CD4-positive, CD25-positive, alpha-beta regulatory T cell (primary cell): ENCODE measurements at places on chromosomes 3 and 15. TPM values are rescaled to one million over a fixed set of nuclear protein-coding genes. Genes with fewer than 3 reads are reported as not detected.

The SFMBT1 gene
- 31.4 TPM for total RNA-seq

GRCh38 chr3:13282358-13282985, 137.7 kb downstream of the NUP210 start:
- H3K4me1 ChIP-seq = peaks cover 6% of the 10 kb centered on the region
- no peak overlapping the region for H3K4me3 ChIP-seq
- no peaks in the 10 kb centered on the region for H3K36me3 ChIP-seq
- no peak for DNase-seq
- H3K27me3 ChIP-seq = peaks cover 20% of the 10 kb centered on the region

- H3K27me3 ChIP-seq = no peaks in the 10 kb centered on the region
- DNase-seq = no peak
- no peaks in the 10 kb centered on the region for H3K4me1 ChIP-seq
- H3K4me3 ChIP-seq = no peak overlapping the region
Observed at GRCh38 chr3:194888916-194889315, 203.2 kb downstream of the FAM43A start.

DNA sequence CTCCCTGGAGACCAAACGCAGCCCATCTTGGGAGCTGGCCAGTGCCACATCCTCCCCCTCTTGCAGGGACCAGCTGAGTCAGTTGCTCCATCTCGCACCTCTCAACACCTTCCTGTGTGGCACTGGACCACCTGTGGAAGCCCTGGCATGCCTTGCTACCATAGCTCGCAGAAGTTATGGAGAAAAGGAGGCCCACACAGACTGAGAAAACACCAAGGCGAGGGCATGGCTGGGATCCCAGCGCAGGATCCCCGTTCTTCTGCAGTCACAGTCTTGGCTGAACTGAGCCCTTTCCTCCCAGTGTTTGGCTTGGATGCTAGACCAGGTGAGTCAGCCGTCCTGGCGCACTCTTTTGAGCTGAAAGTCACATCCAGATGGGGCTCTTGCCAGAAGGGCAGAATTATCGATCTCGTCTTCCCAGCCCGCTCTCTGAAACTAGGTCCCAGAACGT, 46.9 kb downstream of the CHRD start:
- no peaks in the 10 kb centered on the region for H3K4me1 ChIP-seq
- no peaks in the 10 kb centered on the region for H3K36me3 ChIP-seq
- no peak for DNase-seq
- no peak overlapping the region for H3K27ac ChIP-seq
- H3K27me3 ChIP-seq = peaks cover 2% of the 10 kb centered on the region
- no peak overlapping the region for H3K4me3 ChIP-seq

- no peaks in the 10 kb centered on the region for H3K27me3 ChIP-seq
- H3K4me3 ChIP-seq = no peak overlapping the region
- DNase-seq = no peak
- no peaks in the 10 kb centered on the region for H3K36me3 ChIP-seq
- H3K4me1 ChIP-seq = no peaks in the 10 kb centered on the region
- no peak overlapping the region for H3K27ac ChIP-seq
Observed at GRCh38 chr3:38543586-38543985, 47.4 kb downstream of the EXOG start.

DNA sequence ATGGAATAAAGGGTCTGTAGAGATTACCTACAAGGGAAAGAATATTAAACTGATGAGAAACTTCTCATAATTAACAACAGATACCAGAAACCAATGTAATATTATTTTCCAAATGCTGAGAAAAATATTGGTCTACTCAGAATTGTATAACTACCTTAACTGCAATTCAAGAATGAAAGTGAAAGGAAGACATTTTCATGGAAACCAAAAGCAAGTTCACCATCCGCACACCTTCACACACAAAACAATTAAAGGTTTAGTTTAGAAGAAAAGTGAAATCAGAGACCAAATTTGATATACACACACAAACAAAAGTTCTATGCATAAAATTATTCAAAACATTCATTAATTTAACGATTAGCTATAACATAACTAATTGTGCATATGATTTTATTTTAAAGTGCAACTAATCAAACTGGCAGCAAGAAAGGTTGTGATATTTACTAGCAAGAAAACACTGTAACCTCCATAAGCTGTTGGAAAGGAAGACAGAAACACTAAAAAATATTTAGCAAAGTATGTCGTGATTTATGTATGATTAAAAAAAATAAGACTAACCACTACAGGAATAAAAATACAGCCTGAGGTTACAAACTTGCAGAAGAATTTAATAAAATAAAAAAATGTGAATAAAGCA, 395.5 kb downstream of the FGF12 start:
- H3K4me1 ChIP-seq = no peaks in the 10 kb centered on the region
- no peak for DNase-seq
- H3K27me3 ChIP-seq = no peaks in the 10 kb centered on the region
- H3K4me3 ChIP-seq = peak overlapping the region; percentile 52
- no peak overlapping the region for H3K27ac ChIP-seq
- no peaks in the 10 kb centered on the region for H3K36me3 ChIP-seq

- no peak for DNase-seq
- peaks cover 13% of the 10 kb centered on the region for H3K4me1 ChIP-seq
- peaks cover 60% of the 10 kb centered on the region for H3K27me3 ChIP-seq
- no peak overlapping the region for H3K4me3 ChIP-seq
- no peak overlapping the region for H3K27ac ChIP-seq
- H3K36me3 ChIP-seq = no peaks in the 10 kb centered on the region
Observed at GRCh38 chr3:45227071-45227820, 1.2 kb upstream of the TMEM158 start.

DNA sequence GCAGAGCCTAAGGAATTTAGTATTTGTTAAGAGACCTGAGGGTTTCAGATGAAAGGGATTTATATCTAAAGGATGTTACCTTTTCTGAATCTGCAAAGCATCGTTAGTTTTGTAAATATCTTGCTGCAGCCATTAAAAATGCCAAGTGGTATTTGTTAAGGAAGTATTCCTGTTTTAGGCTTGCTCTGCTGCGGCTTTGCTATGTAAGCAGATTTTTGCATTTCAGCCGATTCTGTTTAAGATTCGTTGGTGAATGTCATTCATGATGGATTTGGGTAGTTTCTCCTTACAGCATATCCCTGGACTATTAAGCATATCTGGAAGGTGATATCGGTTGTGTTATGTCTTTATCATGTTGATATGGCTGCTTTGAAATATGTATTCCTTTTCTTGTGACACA, 1.0 kb downstream of the USP8 start:
- H3K27ac ChIP-seq = peak overlapping the region; percentile 92
- no peak for DNase-seq
- no peaks in the 10 kb centered on the region for H3K27me3 ChIP-seq
- peak overlapping the region; percentile 93 for H3K4me3 ChIP-seq
- H3K4me1 ChIP-seq = peaks cover 24% of the 10 kb centered on the region

The TBL1XR1 gene
- 146 TPM for total RNA-seq

DNA sequence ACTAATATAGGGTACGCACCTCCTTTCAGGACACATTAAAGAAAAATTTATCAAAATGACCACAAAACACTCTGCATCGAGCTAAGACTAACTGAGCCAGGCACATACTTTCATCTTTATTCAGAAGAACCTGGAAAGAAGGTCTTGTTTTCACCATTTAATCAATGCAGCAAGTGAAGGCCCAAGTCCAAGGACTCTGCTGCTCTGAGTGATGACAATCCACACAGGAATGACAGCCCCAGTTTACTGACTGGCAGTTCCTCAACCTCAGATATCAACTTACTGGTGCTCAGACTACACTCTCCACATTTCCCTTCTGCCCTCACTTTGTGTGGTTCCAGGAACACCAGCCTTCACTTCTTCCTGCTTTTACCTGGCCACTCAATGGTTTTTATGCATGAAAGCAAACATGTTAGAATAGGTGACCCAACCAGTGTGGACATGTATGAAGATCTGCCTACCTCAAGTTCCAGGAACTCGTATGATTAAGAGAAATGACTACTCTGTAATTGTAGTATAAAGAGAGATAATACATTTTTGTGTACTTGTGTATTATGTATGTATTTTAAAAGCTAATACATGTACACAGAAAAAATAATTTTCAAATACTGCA, 29.1 kb upstream of the RASA2 start:
- H3K27me3 ChIP-seq = no peaks in the 10 kb centered on the region
- H3K4me3 ChIP-seq = no peak overlapping the region
- no peak overlapping the region for H3K27ac ChIP-seq
- DNase-seq = no peak
- H3K36me3 ChIP-seq = no peaks in the 10 kb centered on the region
- H3K4me1 ChIP-seq = peaks cover 13% of the 10 kb centered on the region

The NRROS gene
- 18.3 TPM for total RNA-seq

The TMED3 gene
- 15.5 TPM for total RNA-seq

DNA sequence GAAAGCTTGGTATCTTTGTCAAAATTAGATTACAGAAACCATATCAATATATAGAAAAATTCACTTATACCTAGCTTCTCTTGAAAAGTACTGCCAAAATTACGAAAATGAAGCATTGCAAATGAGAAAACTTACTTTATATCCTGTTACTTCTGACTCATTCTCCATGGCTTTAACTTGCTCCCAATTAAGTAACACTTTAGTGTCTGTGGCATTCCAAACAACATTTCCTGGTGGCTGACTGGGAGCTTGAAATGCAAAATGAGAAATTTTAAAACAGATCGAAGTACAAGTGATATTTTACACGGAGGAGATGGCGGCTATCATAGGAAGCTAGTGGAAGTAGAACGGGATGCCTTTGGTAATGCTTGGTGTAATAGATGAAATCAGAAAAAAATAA, 347.3 kb downstream of the CNTN3 start:
- H3K4me3 ChIP-seq = no peak overlapping the region
- no peak overlapping the region for H3K27ac ChIP-seq
- H3K36me3 ChIP-seq = no peaks in the 10 kb centered on the region
- H3K4me1 ChIP-seq = no peaks in the 10 kb centered on the region
- DNase-seq = no peak

The CYP8B1 gene
- not detected for total RNA-seq

DNA sequence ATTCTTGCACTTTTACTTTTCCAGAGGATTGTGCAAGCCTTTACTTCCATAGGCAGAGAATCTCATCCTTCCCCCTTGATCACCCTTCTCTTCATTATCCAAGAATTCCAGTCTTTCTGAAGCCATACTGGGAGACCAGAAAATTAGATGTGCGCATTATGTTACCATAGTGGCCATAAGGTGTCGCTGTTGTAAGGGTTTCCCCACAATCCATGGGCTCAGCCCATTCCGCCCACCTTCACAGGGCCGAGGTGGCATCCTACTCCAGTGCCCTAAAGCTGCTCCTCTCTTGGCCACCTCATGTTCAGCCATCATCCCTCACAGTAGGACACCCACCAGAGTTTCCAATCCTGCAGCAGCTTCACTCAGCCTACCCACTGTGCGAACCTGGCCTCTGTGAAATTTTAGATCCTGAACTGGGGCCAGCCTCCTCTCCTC, 35.0 kb downstream of the CTSH start:
- no peaks in the 10 kb centered on the region for H3K27me3 ChIP-seq
- no peak overlapping the region for H3K4me3 ChIP-seq
- DNase-seq = no peak
- peaks cover 72% of the 10 kb centered on the region for H3K36me3 ChIP-seq
- H3K27ac ChIP-seq = no peak overlapping the region

- no peak overlapping the region for H3K27ac ChIP-seq
- no peak for DNase-seq
- no peaks in the 10 kb centered on the region for H3K4me1 ChIP-seq
- H3K4me3 ChIP-seq = no peak overlapping the region
- H3K36me3 ChIP-seq = no peaks in the 10 kb centered on the region
Observed at GRCh38 chr3:69540706-69541581, 155.1 kb upstream of the FRMD4B start.

The CCDC66 gene
- 74.5 TPM for total RNA-seq

DNA sequence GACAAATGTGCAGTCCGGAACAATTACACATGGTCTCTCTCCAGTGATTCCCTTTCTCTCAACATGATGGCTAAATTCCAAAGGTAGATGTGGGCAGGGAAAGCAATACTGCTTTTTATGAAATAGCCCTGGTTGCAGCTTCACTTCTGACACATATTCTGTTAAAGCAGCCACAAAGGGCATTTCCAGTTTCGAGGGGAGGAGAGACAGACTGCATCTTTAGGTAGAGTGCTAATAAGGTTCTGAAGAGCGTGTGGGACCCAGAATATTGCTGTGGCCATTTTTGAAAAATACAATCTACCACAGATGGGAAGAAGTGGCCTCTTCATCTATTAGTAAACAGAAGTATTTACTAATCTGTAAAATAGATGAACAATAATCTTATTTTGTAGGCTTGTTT, 139.3 kb upstream of the PEX5L start:
- H3K36me3 ChIP-seq = no peaks in the 10 kb centered on the region
- H3K27me3 ChIP-seq = no peaks in the 10 kb centered on the region
- DNase-seq = no peak

GRCh38 chr3:19364148-19364547, 215.8 kb downstream of the KCNH8 start:
- no peak overlapping the region for H3K4me3 ChIP-seq
- no peaks in the 10 kb centered on the region for H3K36me3 ChIP-seq
- H3K27me3 ChIP-seq = no peaks in the 10 kb centered on the region

GRCh38 chr15:78915341-78916087, 29.3 kb downstream of the CTSH start:
- no peak overlapping the region for H3K4me3 ChIP-seq
- no peaks in the 10 kb centered on the region for H3K27me3 ChIP-seq
- no peaks in the 10 kb centered on the region for H3K4me1 ChIP-seq
- peaks cover 56% of the 10 kb centered on the region for H3K36me3 ChIP-seq

GRCh38 chr15:79093352-79093935, 2.9 kb upstream of the RASGRF1 start:
- no peaks in the 10 kb centered on the region for H3K36me3 ChIP-seq
- peaks cover 7% of the 10 kb centered on the region for H3K4me1 ChIP-seq
- no peak for DNase-seq
- no peak overlapping the region for H3K4me3 ChIP-seq
- H3K27ac ChIP-seq = no peak overlapping the region

The HRG gene
- not detected for total RNA-seq
